ENCODE measurements at places on chromosomes 2 and 18.

DNA sequence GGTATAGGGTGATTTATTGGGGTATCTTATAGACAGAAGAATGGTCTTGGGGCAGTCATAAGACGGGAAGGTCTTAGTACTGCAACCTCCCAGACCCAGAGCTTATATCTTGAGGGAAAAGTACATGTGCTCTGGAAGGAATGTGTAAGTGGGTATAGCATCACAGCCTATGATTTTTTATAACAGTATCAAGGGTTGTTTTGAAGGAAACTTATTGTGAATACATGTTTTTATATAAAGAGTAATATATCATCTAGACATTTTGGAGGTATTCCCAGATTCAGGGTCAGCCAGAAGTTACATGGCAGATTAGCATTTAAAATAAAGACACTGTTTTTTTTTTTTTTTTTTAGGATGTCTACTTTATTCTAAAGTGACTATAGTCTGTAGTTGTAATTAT lies 47.6 kb upstream of the STON1 start:
- DNase-seq = no peak

DNA sequence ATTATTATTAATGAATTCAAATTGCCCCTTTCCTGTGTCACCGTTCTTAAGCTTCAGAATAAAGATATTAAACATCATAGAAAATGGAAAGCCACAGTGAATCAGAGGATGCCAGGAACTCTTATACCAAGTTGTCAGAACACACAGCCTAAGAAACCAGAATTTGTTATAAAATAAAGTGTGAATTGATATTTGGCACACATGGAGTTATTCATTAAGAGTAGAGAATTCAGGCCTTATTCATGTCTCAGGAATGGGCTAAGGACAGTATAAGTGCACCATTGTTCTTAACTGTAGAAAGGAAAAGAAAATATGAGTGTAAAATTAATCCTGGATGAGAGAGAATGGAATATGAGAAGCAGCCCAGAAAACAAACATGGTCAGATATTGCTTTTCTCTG lies 86.7 kb upstream of the ATP8B1 start:
- DNase-seq = no peak

DNA sequence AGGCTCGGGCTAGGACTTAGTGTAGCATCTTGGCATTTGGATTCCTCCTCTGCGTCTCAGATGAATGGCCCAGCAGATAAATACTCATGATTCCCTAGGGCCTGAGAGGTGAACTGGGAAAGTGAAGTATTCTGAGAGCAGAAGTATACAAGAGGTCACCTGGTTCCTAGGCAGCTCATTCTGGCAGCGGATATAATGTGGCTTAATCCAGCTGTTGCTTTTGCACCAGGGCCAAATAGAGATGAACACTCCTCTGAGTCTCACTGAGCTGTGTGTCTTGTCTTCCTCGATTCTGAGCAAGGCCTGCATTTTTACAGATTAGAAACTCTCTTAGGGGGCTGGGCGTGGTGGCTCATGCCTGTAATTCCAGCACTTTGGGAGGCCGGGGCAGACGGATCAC lies 196.1 kb downstream of the SLC4A3 start:
- DNase-seq = no peak

- no peak for DNase-seq
Measured at GRCh38 chr18:8788503-8789429, 83.4 kb downstream of the MTCL1 start.

DNA sequence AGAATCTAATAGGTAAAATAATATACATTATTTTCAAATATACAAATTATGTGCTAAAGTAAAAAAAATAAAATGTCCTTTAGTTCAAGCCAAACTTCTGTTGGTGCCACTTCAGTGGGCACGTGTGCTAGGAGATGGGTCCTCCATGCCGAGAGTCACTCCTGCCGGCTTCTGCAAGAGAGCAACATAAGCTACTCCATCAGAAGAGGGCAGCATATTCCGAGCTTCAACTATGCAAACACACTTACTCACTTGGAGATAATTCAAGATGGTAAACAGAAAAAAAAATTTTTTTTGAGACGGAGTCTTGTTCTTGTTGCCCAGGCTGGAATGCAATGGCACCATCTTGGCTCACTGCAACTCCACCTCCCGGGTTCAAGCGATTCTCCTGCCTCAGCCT lies 24.4 kb downstream of the CNOT11 start:
- DNase-seq = no peak

GRCh38 chr2:232225429-232225828 lies 153.1 kb upstream of the ALPP start:
- no peak for DNase-seq

DNA sequence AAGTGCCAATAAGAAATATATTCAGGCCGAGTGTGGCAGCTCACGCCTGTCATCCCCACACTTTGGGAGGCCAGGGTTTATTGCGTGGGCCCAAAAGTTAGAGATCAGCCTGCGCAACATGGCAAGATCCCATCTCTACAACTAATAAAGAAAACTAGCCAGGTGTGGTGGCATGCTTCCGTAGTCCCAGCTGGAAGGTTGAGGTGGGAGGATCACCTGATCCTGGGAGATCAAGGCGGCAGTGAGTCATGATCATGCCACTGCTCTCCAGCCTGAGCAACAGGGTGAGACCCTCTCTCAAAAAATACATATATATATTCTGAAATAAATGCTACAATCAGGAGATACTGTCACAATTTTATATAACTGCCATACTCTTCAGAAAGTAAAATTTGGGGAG lies 1604.8 kb upstream of the NXPH2 start:
- DNase-seq = no peak

- DNase-seq = peak; percentile 21
Measured at GRCh38 chr2:126482582-126483464, 173.1 kb upstream of the GYPC start.

- peak; percentile 40 for DNase-seq
Measured at GRCh38 chr2:232523682-232524597, 2.0 kb upstream of the CHRND start.

GRCh38 chr2:159637988-159638501 lies 21.7 kb upstream of the BAZ2B start:
- DNase-seq = no peak

DNA sequence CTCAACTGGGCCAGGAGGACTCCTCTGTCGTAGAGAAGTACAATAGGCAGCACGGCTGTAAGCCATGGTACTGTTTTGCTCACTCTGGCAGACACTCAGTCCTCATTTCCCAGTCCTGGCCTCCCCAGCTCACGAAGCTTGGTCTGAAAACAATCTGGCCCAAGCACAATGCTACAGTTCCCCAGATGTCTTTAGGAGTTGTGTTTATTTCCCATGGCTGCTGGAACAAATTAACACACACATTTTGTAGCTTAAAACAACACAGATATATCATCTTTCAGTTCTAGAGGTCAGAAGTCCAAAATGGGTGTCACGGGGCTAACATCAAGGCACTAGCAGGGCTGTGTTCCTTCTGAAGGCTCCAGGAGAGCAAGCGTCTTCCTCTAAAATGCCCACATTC lies 13.0 kb downstream of the FABP1 start:
- no peak for DNase-seq

GRCh38 chr2:132366421-132367180 lies 50.0 kb upstream of the GPR39 start:
- no peak for DNase-seq

- no peak for DNase-seq
Measured at GRCh38 chr2:150482111-150482510, 5.4 kb downstream of the RND3 start.

All from MG63 (cell line).